ENCODE measurements at places on chromosomes 2 and 18.

DNA sequence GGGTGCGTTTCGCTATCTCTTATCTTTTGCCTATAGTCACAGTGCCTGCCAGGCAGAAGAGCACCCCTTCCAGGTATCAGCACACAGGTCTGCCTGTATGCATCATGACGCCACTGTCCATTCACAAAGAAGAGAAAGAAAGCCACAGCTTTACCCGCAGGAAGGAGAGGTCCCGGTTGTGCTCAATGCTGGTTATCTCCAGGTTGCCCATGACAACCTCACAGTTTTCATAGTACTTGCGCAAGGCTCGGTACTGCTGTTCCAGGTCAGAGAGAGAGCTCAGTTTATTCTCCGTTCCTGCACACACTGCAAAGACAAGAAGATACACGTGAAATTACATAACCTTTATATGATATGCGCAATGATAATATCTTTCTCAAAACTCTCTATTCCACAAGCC lies 414.0 kb downstream of the ERBB4 start:
- DNase-seq, result no peak

- DNase-seq, result no peak
Measured at GRCh38 chr18:10490401-10491165, 35.2 kb upstream of the NAPG start.

- DNase-seq, result no peak
Measured at GRCh38 chr2:237896507-237896892, 37.1 kb downstream of the RAMP1 start.

- no peak for DNase-seq
Measured at GRCh38 chr2:77721593-77721992, 199.4 kb upstream of the LRRTM4 start.

DNA sequence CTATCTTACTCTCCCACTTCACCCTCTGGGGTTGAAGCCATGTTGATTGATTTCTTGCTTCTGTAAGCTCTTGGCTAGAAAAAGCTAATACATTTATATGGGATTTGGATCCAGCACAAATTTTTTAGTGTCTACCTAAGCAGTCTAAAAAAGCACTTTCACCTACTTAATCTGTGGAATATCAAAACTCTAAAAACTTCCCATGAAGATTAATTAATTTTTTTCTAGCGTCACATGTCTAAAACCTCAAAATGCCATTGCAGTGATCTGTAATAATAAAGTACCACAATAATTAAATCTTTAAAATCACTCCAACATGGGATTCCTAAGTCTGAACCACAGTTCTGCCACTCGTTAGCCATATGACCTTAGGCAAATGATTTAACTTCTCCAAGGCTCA lies 180.1 kb downstream of the EN1 start:
- no peak for DNase-seq

DNA sequence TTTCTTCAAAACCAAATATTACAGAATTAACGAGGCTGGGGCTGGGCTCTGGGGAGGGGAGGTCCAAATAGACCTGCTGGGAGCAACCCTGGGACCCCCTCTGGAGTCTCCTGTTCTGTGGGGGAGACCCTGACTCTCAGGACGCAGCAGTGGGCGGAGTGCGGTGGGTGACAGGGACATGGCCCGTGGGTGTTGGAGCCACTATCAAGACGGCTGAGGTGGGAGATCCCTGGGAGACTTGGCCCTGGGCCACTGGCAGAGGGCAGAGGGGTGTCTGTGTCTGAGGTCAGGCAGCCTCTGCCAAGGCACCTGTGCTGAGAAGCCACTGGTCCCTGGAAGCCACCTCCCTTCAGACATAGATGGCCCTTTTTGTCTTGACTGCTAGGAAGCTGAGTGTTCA lies 79.5 kb upstream of the CTDP1 start:
- no peak for DNase-seq

GRCh38 chr2:150126839-150127238 lies 360.6 kb downstream of the RND3 start:
- no peak for DNase-seq

DNA sequence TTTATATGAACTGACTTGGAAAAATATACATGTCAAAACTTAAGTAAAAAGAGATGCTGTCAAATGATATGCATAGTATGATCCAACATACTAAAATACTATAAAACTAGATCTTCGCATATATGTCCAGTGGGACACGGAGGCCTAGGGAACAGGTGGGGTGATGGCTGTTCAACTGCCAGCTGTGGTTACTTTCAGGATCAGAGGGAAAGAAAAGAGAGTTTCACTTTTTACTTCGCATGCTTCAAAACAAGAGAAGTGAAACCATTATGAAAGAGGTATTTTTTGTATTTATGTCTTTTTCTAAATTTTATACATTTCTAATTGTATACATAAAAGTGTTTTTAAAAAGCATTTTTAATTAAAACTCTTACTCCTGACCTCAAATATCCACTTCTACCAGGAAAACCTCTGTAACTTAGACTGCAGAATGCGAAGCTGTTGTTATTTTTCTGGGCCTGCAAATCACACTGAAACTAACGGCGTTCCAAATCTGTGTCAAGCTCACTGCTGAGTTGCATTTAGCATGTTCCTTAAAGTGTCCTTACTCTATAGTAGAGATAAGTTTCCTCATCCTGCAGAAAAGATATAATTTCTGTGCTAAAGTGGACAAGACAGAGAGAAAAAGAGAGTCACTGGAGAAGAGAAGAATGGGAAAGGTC lies 97.8 kb upstream of the SLC35G4 start:
- DNase-seq, result no peak

DNA sequence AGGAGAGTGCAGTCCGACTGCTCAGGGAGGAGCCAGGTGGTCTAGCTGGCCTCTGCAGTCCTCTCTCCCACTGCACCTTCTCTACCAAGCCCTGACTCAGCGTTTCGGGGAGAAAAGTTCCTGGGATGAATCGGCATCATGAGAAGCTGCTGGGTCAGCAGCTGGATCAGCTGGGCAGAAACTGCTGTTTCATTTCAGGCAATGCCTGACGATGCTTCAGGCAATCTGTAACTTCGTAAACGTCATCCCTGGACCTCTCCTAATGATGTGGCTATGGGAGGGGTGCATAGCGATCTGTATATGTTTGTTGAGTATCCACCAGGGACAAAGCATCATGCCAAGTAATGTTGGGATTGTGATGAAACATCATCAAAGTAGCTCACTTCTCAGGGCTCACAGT lies 20.7 kb downstream of the LIPG start:
- DNase-seq, result no peak

GRCh38 chr18:35042389-35043071 lies 1.3 kb downstream of the MAPRE2 start:
- no peak for DNase-seq

GRCh38 chr2:181364492-181365170 lies 92.6 kb upstream of the ITGA4 start:
- DNase-seq, result no peak

- no peak for DNase-seq
Measured at GRCh38 chr2:170817093-170818035, 677 bp downstream of the GAD1 start.

DNA sequence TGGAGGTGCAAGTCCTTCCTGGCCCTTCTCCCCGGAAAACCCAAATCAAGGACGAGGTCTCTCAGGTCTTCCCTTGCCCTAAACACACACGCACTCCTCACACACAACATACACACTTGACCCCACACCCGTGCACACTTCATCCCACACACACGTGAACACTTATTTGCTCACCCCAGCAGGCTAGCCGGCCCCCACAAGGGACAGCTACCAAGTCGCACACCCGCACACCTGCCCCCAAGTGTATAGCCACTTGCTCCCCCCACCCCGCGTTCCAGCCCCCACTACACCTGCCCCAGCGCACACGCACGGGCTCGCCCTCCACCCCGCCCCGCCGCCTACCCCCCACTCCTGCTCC lies 359 bp downstream of the TGFBRAP1 start:
- DNase-seq, result no peak

DNA sequence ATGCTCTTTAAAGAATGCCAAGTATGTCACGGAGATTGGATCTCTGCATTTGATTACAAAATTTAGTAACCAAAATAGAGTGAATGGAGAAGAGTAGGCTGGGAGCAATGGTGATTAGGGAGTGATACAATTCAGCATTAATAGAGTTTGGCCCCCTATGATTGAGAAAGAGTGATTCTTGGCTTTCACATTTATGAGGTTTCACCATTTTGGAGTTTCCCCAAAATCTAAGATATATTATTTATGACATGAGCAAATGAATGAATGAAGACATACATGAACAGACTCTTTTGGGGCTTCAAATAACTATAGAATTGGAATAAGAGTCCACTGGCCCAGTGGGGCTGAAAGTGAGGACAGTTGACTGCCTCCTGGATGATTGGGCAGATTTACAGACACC lies 255.2 kb downstream of the LPIN1 start:
- no peak for DNase-seq

GRCh38 chr2:232485348-232485756 lies 2.3 kb downstream of the ECEL1 start:
- DNase-seq, result no peak

DNA sequence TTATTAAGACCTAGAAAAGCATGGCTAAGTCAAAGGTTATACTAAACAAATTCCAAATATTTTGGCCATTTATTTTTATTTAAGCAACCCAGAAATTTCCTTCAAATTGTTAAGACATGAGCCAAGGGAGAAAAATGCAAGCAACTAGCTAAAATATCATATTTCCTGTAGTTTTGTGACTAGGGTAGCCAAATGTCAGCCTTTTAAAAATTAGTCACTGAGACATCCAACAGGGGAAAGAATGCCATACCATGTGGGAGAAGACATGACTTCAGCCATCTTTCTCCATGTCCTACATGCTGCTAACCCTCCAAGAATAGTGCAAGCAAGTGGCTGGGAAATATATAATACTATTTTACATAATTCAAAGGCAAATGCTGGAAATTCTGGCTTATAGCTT lies 197.9 kb downstream of the DSEL start:
- no peak for DNase-seq

DNA sequence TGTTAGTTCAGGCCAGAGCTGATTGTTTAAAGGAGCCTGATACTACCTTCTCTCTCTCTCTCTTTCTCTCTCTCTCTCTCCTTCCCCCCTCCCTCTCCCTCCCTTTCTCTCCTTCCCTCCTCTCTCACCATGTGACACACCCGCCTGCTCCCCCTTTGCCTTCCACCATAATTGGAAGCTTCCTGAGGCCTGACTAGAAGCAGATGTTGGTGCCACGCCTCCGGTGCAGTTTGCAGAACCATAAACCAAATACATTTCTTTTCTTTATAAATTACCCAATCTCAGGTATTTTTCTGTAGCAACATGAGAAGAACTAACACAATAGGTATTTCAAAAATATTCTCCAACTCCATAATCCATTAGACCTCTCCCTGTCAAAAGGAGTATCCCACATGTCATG lies 62.4 kb downstream of the ANKRD62 start:
- no peak for DNase-seq

Data from omental fat pad (tissue), 4 donors.